ENCODE measurements at places on chromosomes 4 and X.

DNA sequence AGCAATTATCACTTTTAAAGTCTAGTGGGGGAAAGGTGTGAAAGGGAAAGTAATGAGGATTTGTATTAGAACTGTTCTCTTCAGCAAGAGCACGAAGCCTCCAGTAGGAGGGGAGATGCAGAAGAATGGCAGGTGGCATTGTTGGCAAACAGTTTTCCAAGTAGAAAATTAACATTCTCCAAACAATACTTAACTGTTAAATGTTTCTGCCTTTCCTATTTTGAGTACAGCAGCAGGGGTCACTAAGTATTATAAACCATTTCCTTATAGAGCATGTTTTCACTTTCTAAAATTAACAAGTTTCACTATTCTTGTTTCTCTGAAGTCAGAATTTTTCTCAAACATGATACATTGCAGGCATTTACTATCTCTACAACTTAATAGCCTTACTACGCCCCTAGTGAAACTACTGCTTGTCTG is 58.7 kb downstream of the LEF1 start:
- no peaks in the 10 kb centered on the region for H3K36me3 ChIP-seq
- H3K4me1 ChIP-seq: no peaks in the 10 kb centered on the region
- no peak for DNase-seq

GRCh38 chr4:7396186-7396910 is 38.4 kb downstream of the PSAPL1 start:
- H3K4me1 ChIP-seq: no peaks in the 10 kb centered on the region
- no peak overlapping the region for H3K4me3 ChIP-seq
- no peak overlapping the region for H3K27ac ChIP-seq
- no peaks in the 10 kb centered on the region for H3K36me3 ChIP-seq

- DNase-seq: no peak
- no peak overlapping the region for H3K27ac ChIP-seq
- no peak overlapping the region for H3K4me3 ChIP-seq
- no peaks in the 10 kb centered on the region for H3K36me3 ChIP-seq
- no peaks in the 10 kb centered on the region for H3K4me1 ChIP-seq
These were observed 64.4 kb downstream of the ASMT start for GRCh38 chrX:1679238-1679637.

DNA sequence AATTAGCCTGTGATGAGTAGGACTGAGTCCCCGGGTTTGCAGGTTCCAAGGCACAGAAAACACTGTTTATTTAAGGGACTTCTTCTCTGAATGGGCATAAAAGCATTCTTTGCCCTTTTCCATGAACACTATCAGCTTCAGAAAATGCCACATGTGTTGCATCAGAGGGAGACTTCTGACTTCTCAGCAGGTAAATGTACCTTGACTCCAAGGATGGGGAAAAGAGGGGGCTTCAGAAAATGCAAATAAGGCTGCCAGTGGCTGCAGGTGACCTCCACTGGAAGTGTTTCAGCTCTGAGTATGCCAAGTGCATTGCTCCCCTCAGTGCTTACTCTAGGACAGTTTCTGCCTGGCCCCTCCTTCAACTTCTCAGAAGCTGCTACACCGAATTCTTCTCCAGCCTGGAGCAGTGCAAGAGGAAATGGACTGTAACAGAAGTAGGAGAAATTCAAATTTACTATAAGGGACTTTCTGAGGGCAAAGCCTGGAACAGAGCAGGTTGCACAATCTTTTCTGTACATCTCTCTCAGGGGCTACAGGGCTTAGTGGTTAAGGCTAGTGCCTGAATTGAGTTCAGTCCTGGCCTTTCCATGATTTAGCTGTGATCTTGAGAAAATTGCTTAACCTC is 233.2 kb downstream of the PTTG2 start:
- no peak for DNase-seq
- H3K27me3 ChIP-seq: no peaks in the 10 kb centered on the region
- no peaks in the 10 kb centered on the region for H3K36me3 ChIP-seq
- H3K4me1 ChIP-seq: no peaks in the 10 kb centered on the region
